ENCODE measurements at places on chromosomes 3 and 15.

DNA sequence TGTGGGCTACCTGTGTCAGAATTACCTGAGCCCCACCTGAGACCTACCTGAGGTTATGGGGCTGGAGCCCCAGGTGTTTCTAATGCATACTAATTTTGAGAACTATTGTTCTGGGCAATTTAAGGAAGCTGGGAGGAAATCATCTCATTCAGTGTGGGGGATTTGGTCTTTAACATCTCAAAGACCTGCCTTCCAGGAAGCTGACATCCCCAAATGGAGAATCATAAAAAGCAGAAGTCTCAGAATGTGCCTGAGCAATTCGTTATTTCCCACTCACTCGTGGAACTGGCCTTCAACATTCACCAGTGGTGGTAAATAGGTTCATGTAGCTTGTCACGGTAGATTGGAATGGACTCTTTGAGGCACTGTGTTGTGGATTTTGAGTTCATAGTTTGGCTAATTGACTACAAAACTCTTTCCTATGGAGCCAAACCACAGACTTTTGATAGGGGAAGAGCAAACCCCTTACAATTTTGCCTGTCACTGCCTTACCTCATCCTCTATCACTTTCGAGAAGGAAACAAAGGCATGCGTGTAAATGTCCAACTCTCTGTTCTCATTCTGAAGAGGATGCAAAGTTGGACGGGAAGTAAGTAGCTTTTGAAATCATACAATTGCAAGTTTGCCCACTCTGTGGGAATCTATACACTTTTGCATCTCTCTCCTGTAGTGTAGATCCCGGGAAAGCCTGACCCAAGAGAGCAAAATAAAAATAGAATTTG is 521.0 kb upstream of the MDFIC2 start:
- DNase-seq, result no peak
- no peaks in the 10 kb centered on the region for H3K4me1 ChIP-seq
- H3K27me3 ChIP-seq, result peaks cover 23% of the 10 kb centered on the region
- no peak overlapping the region for H3K27ac ChIP-seq
- H3K36me3 ChIP-seq, result no peaks in the 10 kb centered on the region
- no peak overlapping the region for H3K4me3 ChIP-seq

- H3K4me1 ChIP-seq, result no peaks in the 10 kb centered on the region
- H3K4me3 ChIP-seq, result no peak overlapping the region
- peaks cover 22% of the 10 kb centered on the region for H3K27me3 ChIP-seq
- H3K36me3 ChIP-seq, result no peaks in the 10 kb centered on the region
These were observed 32.3 kb upstream of the MRPS22 start for GRCh38 chr3:139311557-139311956.

GRCh38 chr3:3578718-3579117 is 220.5 kb upstream of the LRRN1 start:
- H3K4me3 ChIP-seq, result no peak overlapping the region
- no peaks in the 10 kb centered on the region for H3K4me1 ChIP-seq
- no peak for DNase-seq
- H3K27ac ChIP-seq, result no peak overlapping the region
- H3K36me3 ChIP-seq, result no peaks in the 10 kb centered on the region
- H3K27me3 ChIP-seq, result no peaks in the 10 kb centered on the region

GRCh38 chr3:191499307-191500080 is 38.5 kb downstream of the PYDC2 start:
- no peaks in the 10 kb centered on the region for H3K36me3 ChIP-seq
- H3K4me3 ChIP-seq, result no peak overlapping the region
- no peaks in the 10 kb centered on the region for H3K4me1 ChIP-seq
- no peak overlapping the region for H3K27ac ChIP-seq
- no peak for DNase-seq
- no peaks in the 10 kb centered on the region for H3K27me3 ChIP-seq

DNA sequence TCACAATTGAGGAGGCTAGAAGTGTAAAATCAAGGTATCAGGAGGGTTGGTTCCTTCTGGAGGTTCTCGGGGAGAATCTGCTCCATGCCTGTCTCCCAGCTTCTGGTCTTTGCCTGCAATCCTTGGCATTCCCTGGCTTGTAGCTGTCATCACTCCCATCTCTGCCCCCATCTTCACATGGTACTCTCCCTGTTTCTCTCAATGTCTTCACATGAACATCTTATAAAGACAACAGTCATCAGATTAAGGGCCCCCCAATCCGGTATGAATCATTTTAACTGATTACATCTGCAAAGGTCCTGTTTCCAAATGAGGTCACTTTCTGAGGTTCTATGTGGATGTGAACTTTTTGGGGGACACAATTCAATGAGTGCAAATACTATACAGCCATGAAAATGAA is 113.0 kb upstream of the GALNT15 start:
- no peak overlapping the region for H3K27ac ChIP-seq
- no peak overlapping the region for H3K4me3 ChIP-seq
- H3K27me3 ChIP-seq, result no peaks in the 10 kb centered on the region
- no peak for DNase-seq
- no peaks in the 10 kb centered on the region for H3K36me3 ChIP-seq
- H3K4me1 ChIP-seq, result peaks cover 6% of the 10 kb centered on the region

GRCh38 chr3:156304406-156304805 is 184.0 kb downstream of the KCNAB1 start:
- no peak for DNase-seq
- no peak overlapping the region for H3K4me3 ChIP-seq
- no peaks in the 10 kb centered on the region for H3K4me1 ChIP-seq
- no peak overlapping the region for H3K27ac ChIP-seq
- no peaks in the 10 kb centered on the region for H3K36me3 ChIP-seq

GRCh38 chr3:28290863-28291300 is 49.5 kb downstream of the CMC1 start:
- peaks cover 2% of the 10 kb centered on the region for H3K36me3 ChIP-seq
- DNase-seq, result no peak

GRCh38 chr3:4042070-4042469 is 242.8 kb downstream of the LRRN1 start:
- no peak overlapping the region for H3K27ac ChIP-seq
- no peaks in the 10 kb centered on the region for H3K4me1 ChIP-seq
- DNase-seq, result no peak
- no peaks in the 10 kb centered on the region for H3K36me3 ChIP-seq

- no peak overlapping the region for H3K27ac ChIP-seq
- DNase-seq, result no peak
- H3K36me3 ChIP-seq, result no peaks in the 10 kb centered on the region
- peak overlapping the region; percentile 34 for H3K4me3 ChIP-seq
- peaks cover 11% of the 10 kb centered on the region for H3K4me1 ChIP-seq
- peaks cover 64% of the 10 kb centered on the region for H3K27me3 ChIP-seq
These were observed 69.5 kb downstream of the KLF15 start for GRCh38 chr3:126287536-126288241.

GRCh38 chr3:138694287-138695007 is 85.9 kb downstream of the FAIM start:
- no peak overlapping the region for H3K27ac ChIP-seq
- no peaks in the 10 kb centered on the region for H3K27me3 ChIP-seq
- H3K4me3 ChIP-seq, result no peak overlapping the region
- no peaks in the 10 kb centered on the region for H3K4me1 ChIP-seq
- no peak for DNase-seq

DNA sequence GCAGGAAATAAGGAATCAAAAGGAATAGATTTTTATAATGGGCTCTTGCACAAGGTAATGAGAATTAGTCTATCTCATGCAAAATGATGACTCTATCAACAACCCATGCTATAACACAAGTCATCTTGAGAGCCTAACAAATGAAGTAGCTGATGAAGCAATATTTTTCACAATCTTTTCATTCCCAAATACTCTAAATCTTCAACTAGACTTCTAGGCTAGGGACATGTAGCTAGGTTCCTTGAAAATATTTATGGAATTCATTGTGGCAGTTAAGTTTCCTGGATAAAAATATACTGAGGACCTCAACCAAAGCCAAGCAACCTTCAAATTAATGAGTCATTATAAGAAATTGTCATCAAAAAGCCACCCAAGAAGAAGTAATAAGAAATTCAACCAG is 55.4 kb downstream of the DCBLD2 start:
- H3K27ac ChIP-seq, result no peak overlapping the region
- no peak for DNase-seq
- no peaks in the 10 kb centered on the region for H3K4me1 ChIP-seq
- no peak overlapping the region for H3K4me3 ChIP-seq
- no peaks in the 10 kb centered on the region for H3K27me3 ChIP-seq

DNA sequence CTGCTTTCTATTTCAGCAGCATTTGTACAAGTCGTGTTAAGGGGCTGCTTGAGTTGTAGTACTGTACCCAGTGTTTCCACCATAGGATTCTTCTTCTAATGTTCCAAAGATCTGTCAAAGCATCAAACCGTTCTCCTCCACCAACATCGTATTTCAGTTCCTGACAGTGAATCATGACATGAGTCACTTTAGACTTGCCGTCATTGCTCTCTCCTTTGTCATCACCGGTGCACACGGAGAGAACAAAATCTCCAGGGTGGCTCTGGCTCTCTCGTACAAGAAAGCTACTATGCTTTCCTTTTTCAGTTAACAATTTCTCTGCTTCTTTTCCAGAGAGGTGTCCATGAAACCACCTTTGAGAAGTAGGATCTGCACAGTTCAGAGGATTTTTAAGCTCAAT is 270.9 kb upstream of the CCDC54 start:
- no peaks in the 10 kb centered on the region for H3K27me3 ChIP-seq
- H3K4me3 ChIP-seq, result no peak overlapping the region
- no peaks in the 10 kb centered on the region for H3K4me1 ChIP-seq
- H3K27ac ChIP-seq, result no peak overlapping the region
- no peaks in the 10 kb centered on the region for H3K36me3 ChIP-seq
- DNase-seq, result no peak

GRCh38 chr3:170419557-170420087 is 954 bp downstream of the CLDN11 start:
- no peaks in the 10 kb centered on the region for H3K36me3 ChIP-seq
- peaks cover 40% of the 10 kb centered on the region for H3K27me3 ChIP-seq
- peaks cover 10% of the 10 kb centered on the region for H3K4me1 ChIP-seq
- no peak for DNase-seq
- peak overlapping the region; percentile 60 for H3K4me3 ChIP-seq

- H3K36me3 ChIP-seq, result no peaks in the 10 kb centered on the region
- no peaks in the 10 kb centered on the region for H3K27me3 ChIP-seq
- H3K4me3 ChIP-seq, result no peak overlapping the region
- H3K27ac ChIP-seq, result peak overlapping the region; percentile 24
- H3K4me1 ChIP-seq, result peaks cover 24% of the 10 kb centered on the region
These were observed 31.5 kb downstream of the SLC41A3 start for GRCh38 chr3:126052196-126053058.

- H3K4me1 ChIP-seq, result peaks cover 23% of the 10 kb centered on the region
- peaks cover 5% of the 10 kb centered on the region for H3K36me3 ChIP-seq
- peak overlapping the region; percentile 90 for H3K27ac ChIP-seq
- peaks cover 21% of the 10 kb centered on the region for H3K27me3 ChIP-seq
These were observed 721 bp downstream of the MYEF2 start for GRCh38 chr15:48177383-48177765.

Measured in activated T-cell treated with anti-CD3 and anti-CD28 coated beads, Interleukin-2, amount 50 U/mL, for 72 hours (primary cell).